ENCODE measurements at places on chromosomes 11 and 22. TPM values are rescaled to one million over a fixed set of nuclear protein-coding genes. Genes with fewer than 3 reads are reported as not detected.

DNA sequence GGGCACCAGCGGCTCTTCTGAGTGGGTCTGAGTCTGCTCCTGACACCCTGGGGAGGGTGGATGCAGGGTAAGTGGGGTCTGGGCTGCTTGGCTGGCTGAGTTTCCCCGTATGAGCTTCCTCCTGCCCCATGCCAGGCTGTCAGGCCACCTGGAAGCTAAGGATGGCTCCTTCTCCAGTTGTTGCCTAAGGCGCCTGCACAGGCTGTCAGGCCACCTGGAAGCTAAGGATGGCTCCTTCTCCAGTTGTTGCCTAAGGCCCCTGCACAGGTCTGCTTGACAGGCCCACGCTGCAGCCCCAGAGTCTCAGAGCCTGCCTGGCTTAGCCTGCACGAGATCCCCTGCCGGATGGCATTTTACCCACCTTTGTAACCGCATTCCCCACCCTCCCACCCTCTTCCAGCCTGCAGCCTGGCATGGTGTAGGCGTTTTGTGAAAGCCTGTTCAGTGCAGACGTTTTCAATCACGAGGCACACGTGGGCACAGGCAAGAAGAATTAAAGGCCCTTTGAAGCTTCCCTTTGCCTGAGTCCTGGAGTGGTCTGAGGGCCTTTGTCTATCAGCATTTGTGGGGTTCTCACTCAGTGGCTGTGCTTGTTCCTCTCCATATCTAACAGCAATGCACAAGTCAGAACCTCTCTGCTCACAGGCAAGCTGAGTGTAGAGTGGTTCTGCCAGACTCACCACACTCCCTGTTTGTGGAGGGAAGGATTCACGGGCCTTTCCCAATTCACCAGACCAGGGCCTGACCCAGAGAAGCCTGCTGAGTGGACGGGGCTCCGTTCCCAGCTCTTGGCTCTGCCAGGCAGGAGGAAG lies 40.2 kb upstream of the B3GAT1 start:
- peak; percentile 43 for DNase-seq

- DNase-seq, result peak; percentile 38
These were observed 875.8 kb downstream of the BRD1 start for GRCh38 chr22:48951836-48952235.

GRCh38 chr11:130469181-130469580 lies 20.7 kb downstream of the ADAMTS15 start:
- DNase-seq, result no peak

- DNase-seq, result no peak
These were observed 700 bp downstream of the FAM180B start for GRCh38 chr11:47587039-47587716.

DNA sequence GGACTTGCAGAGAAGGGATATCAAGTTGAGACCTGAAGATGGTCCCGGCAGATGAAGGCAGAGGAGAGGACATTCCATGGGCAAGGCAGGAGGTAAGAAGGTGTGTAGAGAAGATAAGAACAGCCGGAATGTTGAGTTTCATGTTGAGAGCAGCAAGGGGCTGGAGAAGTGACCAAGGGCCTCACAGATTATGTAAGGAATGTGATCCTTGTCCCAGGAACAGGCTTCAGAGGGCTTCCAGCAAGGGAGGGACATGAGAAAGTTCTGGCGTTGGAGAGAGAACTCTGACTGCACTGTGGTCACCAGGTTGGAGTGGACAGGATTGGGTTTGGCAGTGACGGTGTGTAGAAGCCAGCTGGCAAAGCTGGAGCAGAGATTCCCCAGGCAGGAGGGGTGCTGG lies 27.6 kb upstream of the PPFIA1 start:
- DNase-seq, result no peak

DNA sequence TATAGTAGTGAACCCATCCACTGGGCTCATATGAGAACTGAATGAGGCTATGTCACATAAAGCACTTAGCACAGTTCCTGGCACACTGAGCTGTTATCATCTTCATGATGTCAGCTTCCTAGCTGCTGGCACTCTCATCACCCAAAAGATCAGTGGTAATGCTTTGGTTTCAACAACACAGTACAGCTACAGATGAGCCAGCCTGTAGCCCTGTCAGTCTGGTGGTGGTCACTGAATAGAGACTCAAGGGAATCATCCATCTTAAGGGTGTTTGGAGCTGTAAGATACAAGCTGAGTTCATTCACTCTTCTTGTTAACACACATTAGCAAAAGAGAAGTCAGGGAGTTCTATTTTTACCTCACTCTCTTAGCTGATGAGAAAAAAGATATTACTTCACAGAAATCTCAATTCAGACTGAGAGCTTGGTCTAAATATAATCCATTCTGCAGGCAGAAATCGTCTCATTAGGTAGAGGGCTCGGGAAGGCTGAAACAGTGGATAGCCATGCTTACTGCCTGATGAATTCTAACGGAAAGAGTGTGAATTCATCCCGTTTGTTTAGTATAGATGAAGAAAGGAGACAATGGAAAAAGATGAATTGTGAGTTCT lies 6.3 kb upstream of the SLC1A2 start:
- DNase-seq, result no peak

The FIBIN gene
- 0.46 TPM for polyA plus RNA-seq

The RASD2 gene
- polyA plus RNA-seq, result 8.4 TPM

GRCh38 chr11:74345420-74345819 lies 34.0 kb upstream of the P4HA3 start:
- no peak for DNase-seq

DNA sequence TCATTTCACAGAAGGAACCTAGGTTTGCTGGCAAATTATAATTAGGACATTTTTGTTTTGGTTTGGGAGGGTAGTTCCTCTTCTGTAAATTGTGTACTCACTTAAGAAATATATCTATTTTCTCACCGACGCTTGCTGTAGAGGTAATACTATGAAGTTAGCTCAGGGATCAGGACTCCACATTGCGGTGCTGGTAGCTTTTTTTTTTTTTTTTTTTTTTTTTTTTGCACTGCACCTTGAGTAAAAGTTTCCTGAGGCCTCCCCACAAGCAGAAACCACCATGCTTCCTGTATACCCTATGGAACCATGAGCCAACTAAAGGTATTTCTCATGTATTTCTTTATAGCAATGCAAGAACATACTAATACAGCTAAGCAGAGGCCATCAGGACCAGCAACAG lies 14.7 kb downstream of the UBTFL1 start:
- DNase-seq, result no peak

DNA sequence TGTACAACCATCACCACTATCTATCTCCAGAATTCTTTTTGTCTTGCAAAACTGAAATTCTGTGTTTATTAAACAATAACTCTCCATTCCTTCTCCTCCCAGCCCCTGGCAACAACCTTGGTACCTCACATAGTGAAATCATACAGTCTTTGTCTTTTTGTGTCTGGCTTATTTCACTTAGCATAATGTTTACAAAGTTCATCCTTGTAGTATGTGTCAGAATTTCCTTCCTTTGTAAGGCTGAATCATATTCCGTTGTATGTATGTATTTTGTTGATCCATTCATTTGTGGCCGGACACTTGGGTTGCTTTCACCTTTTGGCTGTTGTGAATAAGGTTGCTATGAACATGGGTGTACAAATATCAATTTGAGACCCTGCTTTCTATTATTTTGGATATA lies 243.7 kb upstream of the TBCEL start:
- no peak for DNase-seq

DNA sequence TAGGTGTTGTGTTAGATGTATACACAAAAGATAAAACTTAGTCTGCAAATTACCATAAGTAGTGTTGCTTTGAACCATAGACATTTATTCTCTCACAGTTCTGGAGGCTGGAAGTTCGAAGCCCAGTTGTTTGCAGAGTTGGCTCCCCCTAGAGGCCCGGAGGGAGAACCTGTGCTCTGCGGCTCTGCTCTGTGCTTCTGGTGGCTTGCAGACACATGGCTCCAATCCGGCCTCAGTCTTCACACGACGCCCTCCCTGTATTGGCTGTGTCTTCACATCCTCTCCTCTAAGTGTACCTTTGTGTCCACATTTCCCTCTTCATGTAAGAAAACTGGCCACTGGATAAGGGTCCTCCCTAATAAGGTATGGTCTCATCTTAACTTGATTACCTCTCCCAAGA lies 128.4 kb downstream of the OPCML start:
- no peak for DNase-seq

GRCh38 chr22:31377612-31378011 lies 21.8 kb upstream of the DRG1 start:
- DNase-seq, result no peak

The CRYBB2 gene
- polyA plus RNA-seq, result not detected

- no peak for DNase-seq
These were observed 422.3 kb downstream of the SOX6 start for GRCh38 chr11:15933886-15934625.

- no peak for DNase-seq
These were observed 11.7 kb downstream of the SYNGR1 start for GRCh38 chr22:39361496-39361895.

GRCh38 chr11:111308140-111308539 lies 9.8 kb downstream of the POU2AF3 start:
- no peak for DNase-seq

- DNase-seq, result no peak
These were observed 79.9 kb upstream of the PRR5 start for GRCh38 chr22:44622147-44622427.

DNA sequence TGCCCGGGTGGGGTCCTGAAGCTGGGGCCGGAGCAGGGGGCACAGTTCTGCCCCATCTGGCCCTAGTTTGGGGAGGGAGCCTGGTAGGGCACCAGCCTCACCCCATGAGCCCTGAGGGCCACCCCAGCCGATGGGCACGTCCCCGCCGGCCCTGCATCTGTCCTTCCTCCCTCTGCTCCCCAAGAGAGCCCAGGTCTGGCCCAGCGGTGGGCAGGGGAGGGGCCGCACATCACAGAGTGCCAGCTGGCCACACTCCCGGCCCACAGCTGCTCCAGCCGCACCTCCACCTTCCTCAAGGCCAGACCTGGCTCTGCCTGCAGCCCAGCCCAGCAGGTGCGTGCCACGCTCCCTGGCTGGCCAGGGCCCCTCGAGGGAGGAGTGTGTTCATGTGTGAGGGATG lies 21.6 kb downstream of the BRSK2 start:
- DNase-seq, result no peak
